NCI-H187 treated with DMSO at 0.1 percent for 48 hours (cell line): ENCODE measurements at places on chromosomes 5 and 9.

DNA sequence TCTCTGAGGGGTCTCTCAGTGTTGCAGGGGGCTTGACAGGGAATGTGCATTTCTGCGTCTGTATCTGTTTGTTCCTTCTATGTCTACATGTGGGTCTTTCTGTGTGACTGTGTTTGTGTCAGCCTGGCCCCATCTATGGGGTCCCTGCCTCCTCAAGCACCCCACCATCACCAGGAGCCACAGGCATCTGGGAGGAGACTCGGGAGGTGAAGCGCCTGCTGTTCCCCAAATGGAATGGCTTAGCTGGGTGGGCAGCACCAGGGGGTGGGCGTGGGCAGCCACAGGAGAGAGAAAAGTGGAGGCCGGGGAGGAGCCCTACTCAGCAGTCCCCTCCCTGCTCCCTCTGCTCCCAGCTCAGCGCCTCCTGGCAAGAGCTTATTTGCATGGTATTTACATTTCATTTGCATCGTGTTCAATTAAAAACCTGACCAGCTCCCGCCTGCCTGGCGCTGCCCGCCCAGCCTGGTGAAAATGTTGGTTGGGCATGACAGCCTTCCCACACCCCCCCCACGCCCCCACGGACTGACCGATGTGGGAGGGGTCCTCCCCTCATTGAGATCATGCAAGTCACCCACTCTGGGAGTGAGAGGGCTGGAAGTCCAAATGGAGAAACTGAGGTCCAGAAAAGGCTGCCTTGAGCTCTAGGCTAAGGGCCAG lies 50.5 kb downstream of the CXXC5 start:
- DNase-seq, result no peak

GRCh38 chr9:88387036-88387551 lies 1.1 kb upstream of the SPIN1 start:
- DNase-seq, result no peak

DNA sequence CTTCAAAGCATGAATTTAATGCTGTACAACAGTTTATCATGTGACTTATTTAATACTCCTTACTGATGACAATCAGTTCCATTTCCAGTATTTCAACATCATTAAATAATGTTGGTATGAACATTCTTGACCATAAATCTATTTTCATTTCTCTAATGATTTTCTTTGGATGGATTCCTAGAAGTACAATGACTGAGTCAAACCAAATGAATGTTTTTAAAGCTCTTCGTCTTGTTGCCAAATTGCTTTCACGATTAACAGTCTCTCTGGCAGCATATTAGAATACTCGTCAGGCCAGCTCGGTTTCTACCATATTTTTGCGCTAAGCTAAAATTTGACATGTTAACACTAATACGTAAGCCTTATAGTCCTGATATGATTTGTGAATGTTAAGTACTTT lies 197.0 kb downstream of the TRPM3 start:
- DNase-seq, result no peak

GRCh38 chr5:22615964-22616363 lies 237.2 kb downstream of the CDH12 start:
- no peak for DNase-seq

DNA sequence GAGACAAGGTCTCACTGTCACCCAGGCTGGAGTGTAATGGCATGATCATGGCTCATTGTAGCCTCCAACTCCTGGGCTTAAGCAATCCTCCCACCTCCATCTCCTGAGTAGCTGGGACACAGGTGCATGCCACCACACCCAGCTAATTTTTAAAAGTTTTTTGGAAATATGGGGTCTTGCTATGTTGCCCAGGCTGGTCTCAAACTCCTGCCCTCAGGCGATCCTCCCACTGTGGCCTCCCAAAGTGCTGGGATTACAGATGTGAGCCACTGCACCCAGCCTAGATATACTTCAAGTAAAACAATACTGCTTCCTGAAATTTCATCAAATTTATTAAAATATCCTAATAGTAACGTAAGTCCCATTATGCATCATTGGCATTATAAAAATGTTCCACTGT lies 33.4 kb downstream of the STARD4 start:
- no peak for DNase-seq

GRCh38 chr5:82849885-82850284 lies 227.3 kb downstream of the TMEM167A start:
- no peak for DNase-seq

DNA sequence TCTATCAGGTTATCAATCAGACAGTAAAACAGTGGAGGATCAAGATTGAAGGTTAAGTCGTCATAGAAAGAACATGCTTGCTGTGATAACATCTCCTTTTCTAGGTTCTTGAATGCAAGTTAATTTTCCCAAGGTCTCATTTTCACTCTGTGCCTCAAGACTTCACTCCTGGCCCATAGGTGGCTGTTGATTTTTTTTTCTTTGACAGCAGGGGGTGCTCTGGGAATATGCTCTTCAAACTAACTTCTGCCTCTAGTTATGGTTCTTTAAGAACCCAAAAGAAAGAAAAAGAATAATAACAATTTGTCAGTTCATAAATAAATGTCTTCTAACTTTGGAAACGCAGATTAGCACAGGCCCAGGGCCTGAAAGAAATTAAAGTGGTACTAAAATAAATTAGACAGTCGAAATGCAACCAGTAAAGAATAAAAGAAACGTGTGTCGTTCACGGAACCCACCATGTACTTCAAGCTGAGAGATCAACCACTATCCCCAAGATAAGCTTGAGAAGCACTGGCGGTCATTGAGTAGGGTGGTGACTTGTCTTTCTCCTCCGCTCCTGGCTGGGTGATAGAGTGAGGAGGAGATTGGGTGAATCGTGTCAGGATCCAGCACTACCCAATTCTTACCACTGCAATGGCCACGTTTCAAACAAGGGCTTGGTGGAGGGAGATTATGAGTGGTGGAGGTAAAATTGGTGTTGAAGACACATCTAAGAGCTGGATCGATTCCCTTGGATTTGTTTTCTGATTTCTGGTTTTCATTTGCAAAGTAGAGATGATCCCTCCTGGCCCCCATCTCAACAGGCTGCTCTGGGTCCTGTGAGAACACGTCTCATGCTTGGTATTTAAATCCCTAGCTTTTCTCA lies 93.4 kb upstream of the IRX4 start:
- DNase-seq, result no peak

- DNase-seq, result peak; percentile 73
Observed at GRCh38 chr9:90095682-90096081, 490.9 kb downstream of the GADD45G start.

GRCh38 chr5:60457233-60457632 lies 242.7 kb downstream of the DEPDC1B start:
- DNase-seq, result no peak
